ENCODE measurements at places on chromosomes 1 and 21.
A peak's percentile ranks its signal among the peaks of the same experiment; 100 is the strongest.

DNA sequence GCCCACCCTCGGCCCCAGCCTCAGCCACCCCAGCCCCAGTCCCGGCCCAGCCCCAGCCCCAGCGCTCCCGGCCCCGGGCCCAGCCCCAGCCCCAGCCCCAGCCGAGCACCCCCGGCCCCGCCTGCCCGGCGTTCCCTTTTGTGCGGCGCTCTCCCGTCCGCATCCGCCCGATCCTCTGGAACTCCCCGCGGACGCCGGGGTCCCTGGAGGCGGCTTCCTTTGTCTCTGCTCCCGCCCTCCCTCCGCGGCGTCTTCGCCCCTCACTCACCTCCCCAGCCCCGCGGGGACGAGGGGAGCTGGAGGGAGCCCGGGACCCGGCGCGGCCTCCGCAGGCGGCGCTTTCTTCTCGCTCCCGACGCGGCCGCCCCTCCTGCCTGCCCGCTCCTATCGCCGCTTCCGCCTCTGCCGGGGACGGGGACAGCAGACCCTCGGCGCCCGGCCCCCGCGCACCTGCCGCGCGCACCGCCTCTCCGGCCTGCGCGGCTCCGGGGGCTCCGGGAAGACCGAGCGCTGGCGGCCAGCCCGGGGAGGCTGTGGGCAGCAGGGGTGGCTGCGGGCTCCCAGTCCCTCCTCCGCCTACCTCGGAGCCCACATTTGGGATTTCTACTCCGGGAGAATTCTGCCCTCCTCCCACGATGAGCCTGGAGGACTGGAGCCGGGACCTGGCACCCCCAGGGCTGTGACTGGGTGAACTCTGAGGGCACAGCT, 14.0 kb downstream of the AGRN start:
- peak; percentile 62 for DNase-seq

- no peak for DNase-seq
Observed at GRCh38 chr1:245124644-245125043, 30.1 kb upstream of the KIF26B start.

GRCh38 chr1:152167835-152168534, 9.0 kb upstream of the RPTN start:
- no peak for DNase-seq

GRCh38 chr1:107277022-107277421, 136.2 kb downstream of the NTNG1 start:
- peak; percentile 35 for DNase-seq

DNA sequence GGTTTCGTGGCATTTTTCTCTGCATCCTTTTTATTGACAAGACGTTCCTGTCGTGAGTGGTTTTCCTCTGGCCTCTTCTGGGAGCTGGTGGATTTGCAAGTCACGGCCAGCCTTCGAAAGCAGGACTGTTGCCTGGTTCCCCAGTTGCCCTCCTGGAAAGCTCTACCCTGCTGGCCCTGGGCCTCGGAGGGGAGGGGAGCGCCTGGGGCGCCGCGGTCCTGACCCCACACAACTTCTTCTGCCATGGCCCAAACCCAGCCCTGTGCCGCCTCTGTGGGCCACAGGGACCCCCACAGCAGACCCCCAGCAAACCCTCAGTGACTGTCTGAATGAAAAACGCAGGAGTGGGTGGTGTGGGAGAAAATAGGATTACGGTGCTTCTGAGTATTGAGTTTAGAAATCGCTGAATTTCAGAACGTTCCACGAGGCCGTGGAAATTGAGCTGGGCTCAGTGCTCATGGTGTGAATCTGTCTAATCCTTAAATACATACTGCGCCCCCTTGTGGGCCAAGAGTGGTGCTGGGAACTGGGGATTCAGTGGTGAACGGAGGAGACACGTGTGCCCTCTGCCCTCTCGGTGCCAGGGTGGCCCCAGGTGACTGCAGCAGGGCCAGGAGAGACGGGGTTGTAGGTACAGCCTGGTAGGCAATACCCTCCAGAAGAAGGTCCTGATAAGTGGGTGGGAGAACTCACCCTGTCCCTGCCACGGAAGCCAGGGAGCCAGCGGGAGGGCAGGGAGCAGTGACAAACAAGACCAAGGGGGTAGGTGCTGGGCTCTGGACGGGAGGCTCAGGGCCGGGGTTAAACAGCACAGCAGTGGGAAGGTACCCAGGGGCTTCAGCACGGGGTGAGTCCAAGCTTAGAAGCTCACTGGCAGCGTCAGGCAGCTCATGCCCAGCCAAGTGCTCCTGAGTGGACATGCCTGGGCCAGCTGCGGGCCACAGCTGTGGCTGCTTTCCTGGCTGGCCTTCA, 101.2 kb upstream of the COL6A1 start:
- DNase-seq, result peak; percentile 66

DNA sequence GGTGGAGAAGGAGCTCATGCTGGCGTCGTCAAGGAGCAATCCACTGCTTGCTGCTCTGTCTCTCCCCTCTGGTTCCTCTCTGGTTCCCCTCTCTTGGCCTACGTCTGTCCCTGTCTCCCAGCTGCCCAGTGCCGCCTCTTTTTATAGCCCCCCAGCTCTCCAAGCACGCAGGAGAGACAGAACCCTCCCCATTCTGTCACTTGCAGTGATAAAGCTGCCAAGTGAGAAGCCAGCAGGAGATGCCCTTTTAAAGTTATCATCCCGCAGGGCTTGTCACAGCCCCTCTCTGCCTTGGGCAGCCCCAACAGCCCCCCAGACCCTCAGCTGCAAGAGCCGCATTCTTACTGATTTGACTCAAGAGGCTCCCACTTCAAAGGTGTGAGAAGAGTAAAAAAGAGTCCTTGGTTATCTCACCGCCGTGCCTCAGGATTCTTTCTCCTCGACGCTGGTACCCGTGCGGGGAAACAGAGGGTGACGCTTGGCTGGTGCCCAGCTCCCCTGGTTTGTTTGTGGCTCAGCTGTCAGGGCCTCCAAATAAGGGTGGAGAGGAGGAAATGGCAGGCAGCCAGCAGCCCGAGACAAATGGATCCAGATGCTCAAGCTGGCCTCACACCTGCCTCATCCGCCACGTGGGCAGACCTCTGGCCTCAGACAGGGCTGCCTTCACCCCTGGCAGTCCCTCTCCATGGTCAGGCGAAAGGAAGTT, at the start of gene NPPA:
Gene NPPA, minus strand, starts transcription at position 117 of the 706 bp plus-strand sequence. Its CDS starts 99 bp downstream, at position 18.
- DNase-seq, result no peak

DNA sequence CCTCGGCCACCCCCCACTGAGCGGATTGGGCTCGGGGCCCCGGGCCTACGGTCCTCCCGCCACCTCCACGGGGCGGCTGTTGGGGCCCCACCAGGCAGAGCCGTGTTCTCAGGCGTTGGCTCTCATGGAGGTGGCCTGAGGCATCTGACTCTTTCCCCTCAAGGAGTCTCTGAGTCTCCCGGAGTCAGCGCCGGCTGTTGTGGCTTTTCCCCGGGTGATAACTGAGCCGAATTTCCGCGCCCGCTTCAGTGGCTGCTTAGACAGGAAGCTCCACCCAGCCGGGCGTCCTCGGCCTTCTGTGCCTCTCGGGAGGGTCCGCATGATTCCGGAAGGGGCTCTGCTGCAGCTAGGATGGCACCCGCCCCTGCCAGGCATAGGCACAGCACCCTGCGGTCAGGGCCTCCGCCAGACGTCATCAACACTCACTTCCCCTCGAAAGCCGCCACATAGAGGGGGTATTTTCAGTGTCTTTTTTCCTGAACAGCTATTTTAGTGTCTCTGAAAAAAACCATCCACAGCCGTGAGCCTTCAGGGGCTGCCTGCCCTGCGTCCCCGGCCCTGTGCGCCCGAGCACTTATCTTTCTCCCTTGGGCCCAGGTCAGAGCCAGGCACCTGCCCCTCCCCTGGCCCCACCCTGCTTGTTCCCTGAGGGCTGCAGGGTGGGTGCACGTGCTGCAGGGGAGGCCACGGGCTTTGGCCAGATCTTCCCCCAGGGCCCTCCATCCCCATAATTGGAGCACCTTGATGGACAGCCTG, 72.9 kb downstream of the SKI start:
- peak; percentile 99 for DNase-seq

DNA sequence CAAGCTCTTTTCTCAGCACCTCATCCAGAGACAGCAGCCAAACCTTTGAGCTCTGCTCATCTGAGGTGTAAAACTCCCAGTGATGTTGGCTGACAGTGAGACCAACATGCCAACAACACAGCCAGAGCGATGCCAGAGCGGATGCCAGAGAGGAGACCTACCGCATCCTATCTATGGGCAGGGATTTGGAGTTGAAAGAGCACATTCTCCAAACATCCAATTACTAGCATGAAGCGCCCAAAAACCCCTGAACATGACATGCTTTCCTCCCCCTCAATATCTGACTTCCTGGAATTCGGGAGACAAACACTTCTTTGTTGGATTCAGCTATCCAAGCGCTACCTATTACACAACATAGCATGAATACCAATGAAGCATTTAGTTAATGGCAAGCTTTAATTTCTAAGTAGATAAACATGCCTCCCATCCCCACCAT, 23.1 kb upstream of the PAXBP1 start:
- no peak for DNase-seq

DNA sequence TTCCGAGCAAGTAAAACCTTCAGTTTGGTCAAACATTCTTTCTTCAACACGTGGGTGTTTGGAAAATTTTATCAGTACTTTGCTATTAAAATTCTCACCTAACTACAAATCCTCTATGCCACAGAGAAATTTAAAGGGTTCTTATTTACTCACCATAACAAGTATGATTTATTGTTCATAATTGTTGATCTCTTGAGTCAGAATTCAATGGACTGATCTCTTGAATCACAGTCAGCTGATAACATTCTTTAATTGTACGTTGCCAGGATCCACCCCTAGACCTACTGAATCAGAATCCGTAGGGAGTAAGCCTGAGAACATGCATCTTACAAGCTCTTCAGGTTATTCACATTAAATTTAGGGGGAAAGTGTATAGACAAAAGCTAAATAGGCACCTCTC, 51.2 kb downstream of the DIPK1A start:
- DNase-seq, result no peak

DNA sequence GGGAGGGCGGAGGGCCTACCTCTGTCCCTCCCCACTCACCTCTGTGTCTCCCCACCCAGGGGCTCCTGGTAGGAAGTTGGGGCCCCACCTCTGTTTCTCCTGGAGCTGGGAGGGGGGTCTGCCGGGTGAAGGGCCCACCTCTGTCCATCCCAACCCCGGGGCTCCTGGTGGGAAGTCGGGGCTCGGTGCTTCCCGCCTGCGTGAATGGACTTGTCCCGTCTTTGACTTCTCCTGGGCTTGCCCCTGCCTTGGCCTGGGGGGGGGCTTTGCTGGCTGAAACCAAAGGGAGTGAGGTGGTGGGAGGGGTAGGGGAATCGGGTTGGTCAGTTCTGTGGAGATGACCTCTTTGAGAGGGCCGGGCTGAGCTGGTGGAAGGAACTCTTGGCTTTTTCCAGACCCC, 5.8 kb downstream of the AGRN start:
- no peak for DNase-seq

DNA sequence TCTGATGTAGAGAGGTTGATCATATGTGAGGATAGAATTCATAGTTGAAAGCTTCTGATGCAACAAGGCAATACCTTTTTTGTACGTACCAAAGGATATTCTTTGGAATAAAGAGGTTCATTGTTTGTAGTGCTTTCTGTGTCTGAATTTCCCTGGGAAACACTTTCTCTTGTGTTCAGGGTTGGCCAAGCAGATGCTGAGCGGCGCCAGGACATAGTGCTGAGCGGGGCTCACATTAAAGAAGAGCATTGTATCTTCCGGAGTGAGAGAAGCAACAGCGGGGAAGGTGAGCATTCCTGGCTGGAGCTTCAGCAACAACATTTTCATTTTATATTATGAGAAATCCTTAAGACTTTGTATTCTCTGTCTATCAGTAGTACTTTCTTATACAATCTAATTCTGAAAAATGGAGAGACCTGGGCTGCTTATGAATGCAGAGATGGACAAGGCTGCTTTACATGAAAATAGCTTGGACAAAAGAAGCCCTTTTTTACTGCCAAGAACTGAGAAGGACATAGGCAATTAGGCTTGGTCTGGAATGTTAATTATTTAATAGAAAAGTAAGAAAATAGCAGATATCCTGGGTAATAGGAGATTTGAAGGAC, 85.2 kb downstream of the KIF1B start:
- no peak for DNase-seq

DNA sequence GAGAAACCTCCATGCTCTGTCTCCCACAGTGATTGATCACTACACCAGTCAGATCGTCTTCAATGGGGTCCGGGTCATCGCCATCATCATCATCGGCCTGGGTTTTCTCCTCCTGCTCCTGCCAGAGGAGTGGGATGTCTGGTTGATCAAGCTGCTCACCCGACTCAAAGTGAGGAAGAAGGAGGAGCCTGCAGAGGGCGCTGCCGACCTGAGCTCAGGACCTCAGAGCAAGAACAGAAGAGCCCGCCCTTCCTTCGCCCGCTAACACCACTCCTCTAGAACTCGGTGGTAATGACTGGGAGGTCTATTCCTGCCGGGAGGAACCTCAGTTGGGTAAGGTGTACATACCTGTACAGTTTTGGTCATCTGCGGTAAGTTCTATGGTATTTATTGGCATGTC, 50.3 kb upstream of the COA6 start:
- DNase-seq, result peak; percentile 37

DNA sequence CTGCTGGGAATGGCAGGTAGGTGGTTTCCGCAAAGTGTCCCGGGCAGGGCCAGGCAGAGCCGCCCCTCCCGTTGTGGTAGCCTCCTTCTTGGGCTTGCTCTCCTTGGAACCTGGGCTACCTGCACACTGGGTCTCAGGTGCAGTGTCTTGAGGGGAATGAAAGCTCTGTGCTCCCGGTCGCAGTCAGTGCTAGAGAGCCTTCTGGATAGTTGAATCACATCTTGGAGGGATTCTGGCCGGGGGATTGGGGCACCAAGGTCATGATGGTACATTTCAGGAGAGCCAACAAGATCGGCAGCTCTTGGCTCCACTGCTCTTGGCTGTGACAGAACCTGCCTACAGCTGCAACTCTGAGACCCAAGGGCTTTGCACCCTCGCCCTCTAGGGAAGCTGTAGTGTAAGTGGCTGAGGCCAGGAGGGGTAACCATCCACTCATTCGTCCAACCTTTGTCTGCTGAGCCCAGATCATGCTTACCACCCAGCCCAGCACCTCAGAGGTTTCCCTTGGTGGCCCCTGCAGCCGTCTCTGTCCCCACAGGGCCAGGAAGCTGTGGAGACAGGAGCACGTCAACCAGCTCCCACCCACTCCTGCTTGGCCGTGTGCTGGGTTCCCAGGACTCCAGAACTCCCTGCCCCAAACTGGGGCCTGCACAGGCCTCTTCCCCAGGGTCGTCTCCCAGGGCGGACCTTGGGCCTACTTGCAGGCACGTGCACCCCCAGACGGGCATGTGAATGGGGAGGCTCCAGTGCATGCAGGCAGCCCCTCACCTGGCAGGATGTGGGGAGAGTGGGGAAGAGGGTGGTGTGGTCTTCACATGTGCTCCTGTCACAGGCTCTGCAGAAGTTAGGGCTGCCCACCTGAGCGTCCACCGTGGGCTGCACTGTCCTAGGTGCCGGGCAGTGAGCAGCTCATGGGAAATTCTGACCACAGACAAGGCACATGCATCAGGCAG, 40.0 kb downstream of the NTPCR start:
- no peak for DNase-seq

DNA sequence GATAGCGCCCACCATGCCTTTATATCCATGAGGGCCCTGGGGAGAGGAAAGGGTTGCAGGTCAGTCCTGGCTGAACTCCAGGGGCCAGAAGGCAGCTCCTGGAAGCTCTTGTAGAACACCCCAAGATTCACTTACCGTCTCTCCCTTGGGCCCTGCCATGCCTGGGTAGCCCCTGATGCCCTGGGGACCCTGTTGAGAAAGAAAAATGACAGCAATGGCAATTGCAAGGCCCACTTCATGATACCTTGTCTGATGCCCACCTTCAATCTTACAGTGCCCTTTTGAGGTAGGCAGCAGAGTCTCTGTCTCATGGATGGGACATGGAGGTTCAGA, 7.0 kb downstream of the COL9A2 start:
- DNase-seq, result no peak

Measured in B cell (primary cell).